Umbilical cord (tissue), 2 donors: ENCODE measurements at places on chromosomes 2 and 18. TPM values are rescaled to one million over a fixed set of nuclear protein-coding genes. Genes with fewer than 3 reads are reported as not detected.
A peak's percentile ranks its signal among the peaks of the same experiment; 100 is the strongest.

- DNase-seq, result peak; percentile 93
These were observed 124.7 kb downstream of the CABLES1 start for GRCh38 chr18:23259701-23260681.

KCNS3 gene
- total RNA-seq, result 2.9 TPM

- no peak for DNase-seq
These were observed 33.1 kb downstream of the RDH14 start for GRCh38 chr2:18527326-18527725.

OTOS gene
- not detected for total RNA-seq

DNA sequence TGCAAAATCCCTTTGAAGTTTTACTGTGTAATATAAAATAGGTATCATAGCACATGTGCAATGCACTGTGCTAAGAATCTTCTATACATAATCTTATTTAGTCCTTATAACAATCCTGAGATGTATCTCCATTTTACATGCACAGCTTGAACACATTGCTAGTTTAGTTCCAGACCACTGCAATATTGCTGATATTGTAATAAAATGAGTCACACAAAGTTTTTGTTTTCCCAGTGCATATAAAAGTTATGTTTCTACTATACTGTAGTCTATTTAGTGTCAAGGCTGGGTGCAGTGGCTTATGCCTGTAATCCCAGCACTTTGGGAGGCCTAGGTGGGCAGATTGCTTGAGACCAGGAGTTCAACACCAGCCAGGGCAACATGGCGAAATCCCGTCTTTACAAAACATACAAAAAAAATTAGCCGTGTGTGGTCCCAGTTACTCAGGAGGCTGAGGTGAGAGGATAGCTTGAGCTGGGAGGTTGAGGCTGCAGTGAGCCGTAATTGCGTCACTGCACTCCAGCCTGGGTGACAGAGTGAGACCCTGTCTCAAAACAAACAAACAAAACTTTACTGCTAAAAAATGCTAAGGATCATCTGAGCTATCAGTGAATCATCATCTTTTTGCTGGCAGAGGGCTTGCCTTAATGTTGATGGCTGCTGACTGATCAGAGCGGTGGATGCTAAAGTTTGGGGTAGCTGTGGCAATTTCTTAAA is 1.7 kb upstream of the USP14 start:
- DNase-seq, result no peak

REG3G gene
- 1.7 TPM for total RNA-seq

PLEKHH2 gene
- 79.4 TPM for total RNA-seq

MYO1B gene
- 51.0 TPM for total RNA-seq

- no peak for DNase-seq
These were observed 58.8 kb downstream of the NAB1 start for GRCh38 chr2:190707726-190708125.

DNA sequence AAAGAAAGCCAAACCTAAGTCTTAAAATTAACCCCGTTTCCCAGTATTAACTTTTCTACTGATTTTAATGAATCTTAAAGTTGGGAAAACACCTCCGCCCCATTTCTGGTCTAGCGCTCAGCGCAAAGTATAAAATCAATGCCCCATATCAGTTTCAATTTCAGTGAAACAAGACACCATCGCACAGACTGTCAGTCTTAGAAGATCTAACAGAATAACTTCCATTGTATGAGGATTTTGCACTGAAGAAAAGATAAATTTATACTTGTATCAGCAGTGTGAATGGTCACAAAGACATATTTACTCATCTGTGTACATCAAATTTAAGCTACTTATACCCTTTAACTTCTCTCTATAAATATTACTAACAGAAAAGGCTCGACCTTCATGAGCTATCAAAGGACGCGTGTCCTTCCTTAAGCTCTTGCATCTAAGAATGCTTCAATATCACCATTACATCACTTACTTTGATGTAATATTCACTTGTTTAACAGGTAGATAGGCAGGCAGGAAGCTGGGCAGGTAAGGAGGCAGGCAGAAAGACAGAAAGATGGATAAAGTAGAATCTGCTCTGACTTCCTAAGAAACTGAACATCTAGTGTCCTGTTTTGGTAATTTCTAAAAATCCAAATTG is 183.0 kb downstream of the TCF4 start:
- DNase-seq, result no peak

INPP5D gene
- 5.8 TPM for total RNA-seq

- DNase-seq, result no peak
These were observed 18.8 kb upstream of the GPR17 start for GRCh38 chr2:127626917-127627739.
